Stimulated activated naive CD8-positive, alpha-beta T cell treated with anti-CD3 and anti-CD28 coated beads, Interleukin-15, amount 100 ng/mL, for 72 hours (primary cell): ENCODE measurements at places on chromosomes 3 and 15.

- no peak for DNase-seq
These were observed 287.6 kb upstream of the TBL1XR1 start for GRCh38 chr3:177484926-177485325.

GRCh38 chr15:34783431-34783830 lies 11.9 kb downstream of the ACTC1 start:
- no peak for DNase-seq

DNA sequence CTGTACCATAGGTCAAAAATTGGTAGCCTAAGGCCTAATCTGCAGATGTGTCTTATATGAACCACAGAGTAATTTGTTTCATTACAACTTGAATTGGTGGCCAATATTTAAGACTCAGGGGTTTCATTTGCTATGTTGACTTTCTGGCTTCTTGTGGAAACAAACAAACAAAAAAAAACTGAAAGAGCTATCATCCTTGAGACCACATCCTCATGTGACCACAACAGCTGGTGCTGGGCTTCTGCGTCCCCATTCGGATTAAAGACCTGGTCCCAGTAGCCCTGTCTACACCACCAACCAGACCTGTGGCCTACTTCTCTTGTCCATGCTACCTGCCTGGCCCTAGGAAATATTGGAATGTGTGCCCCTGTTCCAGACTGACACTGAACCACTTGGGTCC lies 61.7 kb downstream of the STRIT1 start:
- DNase-seq = no peak

DNA sequence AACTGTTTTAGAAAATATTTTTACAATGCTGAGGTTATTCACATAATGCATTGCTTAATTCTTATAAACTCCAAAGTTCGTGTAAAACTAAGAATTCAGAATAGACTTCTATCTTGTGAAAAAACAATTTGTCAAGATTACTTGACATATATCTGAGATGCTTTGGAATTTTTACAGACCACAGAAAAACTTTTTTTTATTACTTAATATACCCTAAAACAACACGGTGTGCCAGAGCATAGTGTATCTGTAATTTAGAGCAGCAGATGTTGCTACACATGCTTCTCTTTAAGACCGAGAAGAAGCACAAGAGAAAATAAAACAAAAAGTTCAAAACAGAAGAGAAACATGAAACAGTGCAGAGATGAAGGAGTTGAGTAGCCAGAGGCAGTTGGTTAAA lies 26.4 kb downstream of the ASB7 start:
- DNase-seq = no peak

DNA sequence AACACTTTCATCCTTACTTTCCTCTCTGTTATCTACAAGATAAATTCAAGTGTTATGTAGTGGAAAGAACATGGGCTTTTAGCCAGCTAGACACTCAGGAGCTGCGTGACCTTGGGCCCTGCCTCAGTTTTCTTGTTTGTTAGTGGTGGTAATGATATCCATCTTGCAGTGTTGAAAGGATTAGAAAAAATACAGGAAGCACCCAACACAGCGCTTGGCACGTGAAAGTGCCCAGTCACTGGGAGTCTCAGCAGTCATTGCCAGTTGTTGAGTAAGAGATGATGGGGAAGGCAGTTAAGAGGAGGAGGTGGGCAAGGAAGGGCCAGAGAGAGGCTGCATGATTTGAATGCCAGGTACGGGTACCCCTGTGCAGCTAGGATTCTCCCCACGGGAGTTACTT lies 5.3 kb downstream of the PDIA5 start:
- no peak for DNase-seq

- DNase-seq = peak; percentile 75
These were observed 118.7 kb upstream of the SMAD3 start for GRCh38 chr15:66946578-66947164.

GRCh38 chr15:101049856-101050622 lies 130.9 kb downstream of the LRRK1 start:
- no peak for DNase-seq

DNA sequence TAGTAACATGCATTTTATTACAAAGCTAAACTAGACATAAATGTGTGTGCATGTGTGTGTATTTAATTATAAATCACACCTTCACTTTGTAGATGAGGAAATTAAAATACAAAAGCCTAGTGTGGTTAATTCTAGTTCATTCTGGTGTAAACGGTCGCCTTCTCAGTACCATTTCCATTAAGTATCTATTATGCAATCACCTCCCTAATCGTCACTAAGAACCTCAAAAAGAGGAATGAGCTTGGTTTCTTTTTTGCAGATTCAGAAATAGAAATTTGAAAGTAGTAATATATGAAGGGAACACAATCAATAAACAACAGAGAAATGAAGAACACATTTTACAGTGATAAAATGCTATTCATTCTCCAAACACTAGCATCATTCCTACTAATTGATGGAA lies 233.2 kb downstream of the ZBBX start:
- no peak for DNase-seq

GRCh38 chr15:52331490-52332240 lies 36.1 kb upstream of the MYO5C start:
- DNase-seq = peak; percentile 51

- no peak for DNase-seq
These were observed 52.4 kb upstream of the CMTM8 start for GRCh38 chr3:32186097-32186496.

- DNase-seq = no peak
These were observed 110.8 kb downstream of the ANP32A start for GRCh38 chr15:68709876-68710275.

DNA sequence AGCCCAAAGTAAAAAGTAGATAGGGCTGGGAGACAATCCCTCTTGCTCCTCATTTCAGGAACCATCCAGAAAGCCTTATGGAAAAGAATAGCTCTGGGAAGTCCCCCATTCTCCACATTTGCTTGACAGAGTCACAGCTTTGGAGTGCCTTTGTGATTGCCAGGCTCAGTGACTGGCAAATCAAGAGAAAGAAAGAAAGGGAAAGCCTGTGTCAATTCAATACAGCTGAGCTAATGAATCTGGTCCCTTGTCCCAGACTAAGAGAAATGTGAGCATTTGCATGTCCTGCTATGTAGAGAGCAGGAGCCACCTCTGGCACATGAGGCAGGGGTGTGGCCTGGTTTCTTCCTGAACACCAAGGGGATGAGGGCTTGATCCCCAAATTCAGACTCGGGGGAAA lies 14.9 kb upstream of the CTNNB1 start:
- DNase-seq = no peak

- no peak for DNase-seq
These were observed 37.4 kb upstream of the CNTN3 start for GRCh38 chr3:74651885-74652284.

GRCh38 chr15:79944622-79945021 lies 26.4 kb downstream of the BCL2A1 start:
- DNase-seq = no peak
